ENCODE measurements at places on chromosomes 3 and 15.

- DNase-seq: no peak
These were observed 225.8 kb downstream of the MYRIP start for GRCh38 chr3:40035177-40035576.

DNA sequence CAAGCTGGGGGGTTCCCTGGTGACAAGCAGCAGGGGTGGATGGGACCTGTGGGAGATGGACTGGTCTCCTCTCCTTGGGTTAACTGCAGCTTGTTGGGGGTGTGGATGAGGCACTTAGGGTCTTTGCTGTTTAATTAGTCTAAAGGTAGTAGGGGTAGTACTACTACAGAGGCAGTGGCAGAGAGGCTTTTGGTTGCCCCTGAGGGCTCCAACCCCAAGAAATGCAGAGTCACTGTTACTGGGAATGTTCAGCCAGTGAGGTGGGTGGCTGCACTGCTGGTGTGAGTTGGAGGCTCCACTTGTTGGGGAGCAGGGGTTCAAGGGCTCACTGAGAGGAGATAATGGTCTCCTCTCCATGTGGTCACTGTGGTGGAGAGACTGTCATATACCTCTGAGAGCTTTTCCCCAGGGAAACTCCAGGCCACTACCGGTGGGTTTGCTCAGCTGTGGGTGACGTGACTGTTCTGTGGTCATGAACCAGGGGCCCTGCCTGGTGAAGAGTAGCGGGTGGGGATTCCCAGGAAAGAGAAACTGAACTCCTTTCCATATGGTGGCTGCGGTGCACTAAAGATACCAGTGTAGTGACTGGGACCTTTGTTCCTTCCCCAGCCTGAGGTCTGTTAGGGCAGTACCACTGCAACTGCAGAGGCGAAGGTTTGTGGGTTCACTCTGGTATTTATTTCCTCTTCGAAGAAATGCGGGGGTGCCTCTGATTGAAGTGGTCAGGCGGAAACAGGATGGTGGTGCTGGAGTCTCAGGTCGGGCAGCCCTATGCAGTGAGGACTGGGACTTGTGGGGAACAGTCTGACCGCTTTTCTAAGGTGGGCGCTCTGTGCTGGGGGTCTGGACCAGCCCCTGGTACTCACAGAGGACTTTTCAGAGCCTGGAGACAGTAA lies 68.9 kb upstream of the TNFSF10 start:
- DNase-seq: no peak

GRCh38 chr15:39313881-39314280 lies 267.0 kb upstream of the THBS1 start:
- no peak for DNase-seq

- no peak for DNase-seq
These were observed 24.8 kb downstream of the REC114 start for GRCh38 chr15:73467758-73468157.

DNA sequence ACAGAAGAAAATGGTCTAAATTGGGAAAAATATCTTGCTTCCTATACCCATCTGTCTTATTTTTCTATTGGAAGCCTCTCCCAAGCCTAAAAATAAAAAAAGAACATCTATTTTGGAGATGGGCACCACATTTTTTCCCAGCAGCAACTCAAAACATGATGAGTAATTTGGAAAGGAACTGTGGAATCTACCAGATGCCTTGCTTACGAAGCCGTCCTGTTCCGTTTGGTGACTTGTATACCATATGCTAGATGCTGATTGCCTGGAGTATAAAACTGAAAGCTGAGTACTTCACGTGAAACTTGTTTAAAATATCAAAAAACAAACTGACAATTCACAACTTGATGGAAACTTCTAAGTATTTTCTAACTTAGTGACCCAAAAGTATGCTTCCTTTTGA lies 491.0 kb downstream of the ROBO2 start:
- no peak for DNase-seq

DNA sequence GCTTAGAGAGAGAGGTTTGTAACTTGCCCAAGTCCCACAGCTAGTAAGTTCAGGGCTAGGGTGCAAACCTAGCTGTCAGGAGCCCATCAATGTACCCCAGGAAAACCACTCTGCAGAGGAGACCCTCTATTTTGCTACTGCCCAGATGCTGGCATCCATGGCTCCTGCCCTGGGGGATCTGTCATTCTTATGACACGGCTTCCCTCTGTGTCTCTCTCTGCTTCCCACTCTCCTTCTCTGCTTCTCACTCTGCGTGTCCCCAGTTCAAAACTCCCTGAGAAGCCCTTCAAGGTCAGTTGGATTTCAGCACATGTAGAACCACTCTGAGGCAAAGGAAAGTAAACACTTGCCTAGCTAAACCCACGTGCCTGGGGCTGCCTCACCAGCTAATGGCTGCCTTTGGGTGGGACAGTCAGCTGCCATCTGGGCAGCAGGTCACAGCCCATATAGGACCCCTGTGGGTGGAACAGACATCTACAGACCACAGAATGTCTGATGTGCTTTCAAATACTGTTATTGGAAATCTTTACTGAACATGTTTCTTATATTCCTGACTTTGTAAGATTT lies 29.4 kb upstream of the SLCO2A1 start:
- DNase-seq: no peak

GRCh38 chr3:108940568-108941263 lies 13.0 kb downstream of the GUCA1C start:
- no peak for DNase-seq

DNA sequence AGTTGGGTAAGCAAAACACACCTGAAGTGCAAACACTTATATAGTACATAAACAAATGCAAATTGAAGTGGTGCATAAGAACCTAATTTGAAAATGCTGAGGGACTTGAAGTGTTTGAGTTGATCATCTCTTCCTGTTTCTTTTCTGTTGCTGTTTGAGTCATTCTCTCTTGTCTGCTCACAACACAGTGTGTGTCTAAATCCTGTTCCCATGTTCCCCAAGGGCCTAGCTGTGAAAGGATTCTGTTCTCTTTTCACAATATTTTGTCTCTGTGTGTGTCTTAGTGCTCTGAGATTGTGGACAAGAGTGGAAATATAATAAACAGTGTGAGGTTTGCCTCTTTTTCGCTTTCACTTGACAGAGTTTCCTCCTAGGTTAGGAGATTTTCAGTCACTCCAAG lies 6.1 kb downstream of the CD96 start:
- DNase-seq: no peak
